Osteocyte (in vitro differentiated cells): ENCODE measurements at places on chromosomes 2 and 18.

DNA sequence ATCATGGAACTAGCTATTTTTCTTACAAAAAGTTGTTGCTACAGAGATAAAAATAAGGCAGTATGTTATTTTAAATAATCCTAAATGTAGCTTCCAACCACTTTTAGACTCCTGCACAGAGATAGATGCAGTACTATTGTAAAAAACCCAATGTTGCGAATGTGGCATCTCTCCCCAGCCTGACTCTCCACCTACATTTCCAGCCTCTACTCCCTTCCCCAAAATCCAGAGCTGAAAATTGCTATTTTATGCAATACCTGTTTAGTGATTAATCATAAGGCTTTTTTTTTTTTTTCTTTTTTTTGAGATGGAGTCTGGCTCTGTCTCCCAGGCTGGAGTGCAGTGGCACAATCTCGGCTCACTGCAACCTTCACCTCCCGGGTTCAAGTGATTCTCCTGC, 39.4 kb downstream of the SPRED2 start:
- no peak overlapping the region for H3K27ac ChIP-seq
- H3K4me1 ChIP-seq = peaks cover 63% of the 10 kb centered on the region
- no peak overlapping the region for H3K4me3 ChIP-seq
- H3K36me3 ChIP-seq = peaks cover 9% of the 10 kb centered on the region
- no peaks in the 10 kb centered on the region for H3K27me3 ChIP-seq
- no peak for DNase-seq

DNA sequence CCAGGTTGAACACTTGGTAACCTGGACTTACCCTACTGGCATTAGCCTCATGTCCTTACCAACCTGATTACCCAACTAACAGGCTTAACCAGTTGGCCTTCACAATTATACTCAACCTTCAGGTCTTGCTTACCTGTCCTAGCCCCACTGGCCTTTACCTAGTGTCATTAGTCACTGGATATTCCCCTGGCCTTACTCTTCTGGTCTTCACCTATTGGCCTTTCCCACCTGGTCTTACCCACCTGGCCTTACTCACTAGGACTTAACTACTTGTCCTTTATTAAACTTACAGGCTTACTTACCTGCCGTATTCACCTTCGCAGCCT, 131.1 kb upstream of the ZSWIM2 start:
- H3K27ac ChIP-seq = no peak overlapping the region
- no peaks in the 10 kb centered on the region for H3K36me3 ChIP-seq
- H3K4me3 ChIP-seq = no peak overlapping the region
- DNase-seq = peak; percentile 13
- H3K4me1 ChIP-seq = no peaks in the 10 kb centered on the region

DNA sequence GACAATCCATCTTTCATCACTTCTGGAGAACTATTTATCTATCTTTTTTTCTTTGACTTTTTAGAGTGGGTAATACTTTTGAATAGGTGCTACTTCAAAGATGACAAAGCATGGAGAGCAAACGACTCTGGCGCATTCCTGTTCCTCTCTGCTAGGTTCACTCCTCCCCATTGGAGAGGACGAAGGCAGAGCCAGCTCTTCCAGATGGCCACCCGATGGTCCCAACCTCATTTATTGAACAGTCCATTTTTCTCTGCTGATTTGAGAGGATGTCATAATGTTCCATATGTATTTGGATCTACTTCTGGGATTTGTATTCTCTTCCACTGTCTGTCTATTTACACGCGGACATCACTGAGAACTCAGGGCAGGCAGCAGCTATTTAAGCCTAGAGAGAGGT, 284.3 kb upstream of the CXCR4 start:
- no peaks in the 10 kb centered on the region for H3K36me3 ChIP-seq
- H3K4me3 ChIP-seq = no peak overlapping the region
- H3K27me3 ChIP-seq = no peaks in the 10 kb centered on the region
- H3K27ac ChIP-seq = no peak overlapping the region
- no peak for DNase-seq
- no peaks in the 10 kb centered on the region for H3K4me1 ChIP-seq

DNA sequence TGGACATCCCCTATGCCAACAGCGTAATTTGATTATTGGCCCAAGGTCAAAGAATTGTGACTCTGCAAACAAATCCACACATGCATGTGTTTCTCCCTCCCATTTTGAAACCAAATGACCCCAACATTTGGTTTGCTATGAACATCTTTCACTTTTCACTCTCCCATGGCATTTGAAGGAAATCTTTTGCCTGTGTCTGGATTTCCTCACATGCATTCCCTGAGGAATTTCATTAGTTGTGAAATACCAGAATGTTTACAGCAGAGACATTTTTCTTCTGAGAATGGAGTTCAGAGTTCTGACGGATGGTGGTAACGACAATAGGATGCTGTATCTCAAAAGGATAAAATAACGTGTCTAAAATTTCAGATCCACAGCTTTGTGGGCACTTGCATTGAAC, 60.3 kb upstream of the LMAN1 start:
- H3K27me3 ChIP-seq = peaks cover 2% of the 10 kb centered on the region
- H3K27ac ChIP-seq = no peak overlapping the region
- H3K4me1 ChIP-seq = peaks cover 10% of the 10 kb centered on the region
- DNase-seq = peak; percentile 0

DNA sequence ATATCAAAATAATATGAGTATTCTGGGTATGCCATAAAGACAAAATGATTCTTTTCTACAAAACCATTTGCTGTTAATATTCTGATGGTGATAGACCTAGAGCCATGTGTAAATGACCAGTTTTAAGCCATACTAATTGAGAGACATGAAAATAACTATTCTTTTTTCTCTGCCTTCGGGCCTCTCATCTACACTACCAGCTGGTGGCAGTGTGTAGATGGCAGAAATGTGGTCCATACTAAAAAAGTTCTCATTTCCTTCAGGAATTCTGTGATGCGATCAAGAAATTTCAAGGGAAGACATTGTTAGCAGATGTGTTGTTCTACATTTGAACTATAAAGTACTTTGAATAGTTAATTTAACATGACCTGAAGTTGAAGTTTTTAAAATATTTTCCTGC, 485.2 kb downstream of the TRIB2 start:
- no peak overlapping the region for H3K4me3 ChIP-seq
- no peaks in the 10 kb centered on the region for H3K36me3 ChIP-seq
- peaks cover 4% of the 10 kb centered on the region for H3K27me3 ChIP-seq
- no peaks in the 10 kb centered on the region for H3K4me1 ChIP-seq
- DNase-seq = no peak

DNA sequence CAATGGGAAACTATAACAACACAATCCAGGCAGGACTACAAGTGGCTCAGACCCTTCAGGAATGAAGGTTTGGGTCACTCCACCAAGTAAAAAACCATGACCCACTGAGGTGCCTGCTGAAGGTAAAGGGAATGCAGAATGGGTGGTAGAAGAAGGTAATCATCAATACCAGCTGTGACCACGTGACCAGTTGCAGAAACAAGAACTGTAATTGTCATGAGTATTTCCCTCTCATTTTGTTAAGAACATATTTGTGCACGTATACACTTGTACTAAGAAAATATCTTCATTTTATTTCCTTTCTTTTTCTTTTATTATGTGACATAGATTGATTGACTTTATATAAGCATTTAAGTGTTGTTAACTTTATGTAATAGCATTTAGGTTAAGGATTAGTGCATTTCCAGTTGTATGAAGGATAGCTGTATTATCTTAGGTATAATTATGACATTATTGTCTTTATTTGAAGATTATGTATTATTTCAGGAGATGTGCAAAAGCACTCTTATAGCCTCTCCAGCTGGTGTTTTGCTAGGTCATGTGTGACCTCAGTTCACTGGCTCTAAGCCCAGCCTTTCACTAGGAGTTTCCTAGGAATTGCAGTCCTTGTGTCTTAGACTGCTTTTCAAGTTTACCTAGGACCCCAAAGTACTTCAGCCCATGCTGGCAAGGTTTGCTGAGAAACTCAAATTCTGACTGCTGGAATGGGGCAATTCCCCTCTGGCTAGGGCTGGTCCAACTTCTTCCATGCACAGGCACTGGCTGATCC, 125.7 kb upstream of the DPP10 start:
- no peaks in the 10 kb centered on the region for H3K36me3 ChIP-seq
- H3K4me3 ChIP-seq = no peak overlapping the region
- H3K4me1 ChIP-seq = no peaks in the 10 kb centered on the region
- DNase-seq = no peak

- H3K36me3 ChIP-seq = no peaks in the 10 kb centered on the region
- H3K4me3 ChIP-seq = no peak overlapping the region
- H3K4me1 ChIP-seq = no peaks in the 10 kb centered on the region
- no peaks in the 10 kb centered on the region for H3K27me3 ChIP-seq
These were observed 199.7 kb downstream of the PID1 start for GRCh38 chr2:229071292-229071976.

DNA sequence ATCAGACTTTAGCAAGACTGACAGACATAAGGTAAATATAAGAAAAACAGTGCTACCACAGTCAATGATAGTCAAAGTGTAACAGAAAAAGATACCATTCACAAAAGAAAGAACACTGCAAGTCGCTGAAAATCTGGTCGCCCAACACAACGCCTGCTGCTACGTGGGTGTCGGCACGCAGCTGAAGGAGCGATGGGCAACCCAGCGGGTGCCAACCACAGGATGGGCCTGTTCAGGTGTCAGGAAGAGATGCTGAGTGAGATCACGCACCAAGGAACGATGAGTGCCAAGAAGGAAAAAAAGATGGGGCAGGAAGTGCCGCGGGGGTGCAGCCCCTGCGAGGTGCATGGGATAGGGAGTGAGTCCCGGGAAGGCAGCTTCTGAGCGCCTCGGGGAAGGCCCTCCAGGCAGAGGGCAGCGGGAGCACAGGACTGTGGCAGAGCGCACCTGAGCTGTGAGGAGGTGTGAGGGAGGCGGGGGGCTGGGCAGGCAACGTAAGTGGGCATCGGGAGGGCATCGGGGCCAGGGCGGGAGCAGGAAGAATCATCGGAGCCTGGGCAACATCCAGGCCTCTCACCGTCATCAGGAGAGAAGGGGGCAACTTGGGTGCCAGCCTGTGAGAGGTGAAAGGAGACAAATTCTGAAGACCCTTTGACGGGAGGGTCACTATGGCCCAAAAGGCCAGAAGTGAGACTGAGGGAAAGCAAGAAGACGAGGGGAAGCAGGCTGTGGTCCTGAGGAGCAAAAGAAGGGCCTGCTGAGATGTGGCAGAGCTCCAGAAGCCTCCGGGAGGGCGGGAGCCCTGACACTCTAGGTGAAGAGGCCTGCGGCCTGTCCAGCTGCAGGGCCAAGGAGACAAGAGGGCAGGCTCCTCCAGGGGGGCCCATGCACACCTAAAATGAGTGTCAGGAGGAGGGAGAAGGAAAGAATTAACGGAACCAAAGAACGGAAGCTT, 14.8 kb upstream of the MTERF4 start:
- H3K4me1 ChIP-seq = no peaks in the 10 kb centered on the region
- H3K36me3 ChIP-seq = peaks cover 18% of the 10 kb centered on the region
- no peak overlapping the region for H3K4me3 ChIP-seq

GRCh38 chr2:69138793-69139459, 125.9 kb downstream of the ANTXR1 start:
- H3K36me3 ChIP-seq = peaks cover 12% of the 10 kb centered on the region
- peaks cover 62% of the 10 kb centered on the region for H3K4me1 ChIP-seq
- H3K4me3 ChIP-seq = peak overlapping the region; percentile 30
- H3K27me3 ChIP-seq = no peaks in the 10 kb centered on the region
- DNase-seq = no peak

DNA sequence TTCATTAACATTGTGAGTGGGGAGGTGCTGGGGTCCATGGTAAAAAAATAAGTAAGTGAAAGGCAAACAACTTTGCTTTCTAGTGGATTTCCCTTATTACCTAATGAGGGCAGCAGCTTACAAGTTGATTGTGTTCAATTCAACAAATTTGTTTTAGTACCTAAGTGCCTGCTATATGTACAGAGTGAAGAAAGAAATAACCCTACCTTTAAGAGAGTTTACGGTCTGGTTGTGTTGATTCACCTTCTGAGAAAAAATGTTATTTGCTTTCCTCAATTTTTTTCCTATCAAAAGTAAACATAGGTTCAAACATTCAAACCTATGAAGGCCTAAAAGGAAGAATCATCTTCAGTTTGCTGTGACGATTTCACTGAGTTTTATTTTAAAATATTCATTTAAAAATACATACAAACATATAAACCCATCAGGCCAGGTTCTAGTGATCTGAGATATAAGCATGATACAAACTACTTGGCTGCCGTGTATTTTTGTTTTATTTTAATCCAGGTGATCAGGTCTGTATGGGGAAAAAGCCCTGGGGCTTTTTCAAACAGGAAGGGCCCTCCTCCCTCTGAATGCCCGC, 1.5 kb upstream of the SPTBN1 start:
- no peaks in the 10 kb centered on the region for H3K36me3 ChIP-seq
- DNase-seq = no peak
- H3K27me3 ChIP-seq = no peaks in the 10 kb centered on the region
- peaks cover 28% of the 10 kb centered on the region for H3K4me1 ChIP-seq
- H3K4me3 ChIP-seq = peak overlapping the region; percentile 82

DNA sequence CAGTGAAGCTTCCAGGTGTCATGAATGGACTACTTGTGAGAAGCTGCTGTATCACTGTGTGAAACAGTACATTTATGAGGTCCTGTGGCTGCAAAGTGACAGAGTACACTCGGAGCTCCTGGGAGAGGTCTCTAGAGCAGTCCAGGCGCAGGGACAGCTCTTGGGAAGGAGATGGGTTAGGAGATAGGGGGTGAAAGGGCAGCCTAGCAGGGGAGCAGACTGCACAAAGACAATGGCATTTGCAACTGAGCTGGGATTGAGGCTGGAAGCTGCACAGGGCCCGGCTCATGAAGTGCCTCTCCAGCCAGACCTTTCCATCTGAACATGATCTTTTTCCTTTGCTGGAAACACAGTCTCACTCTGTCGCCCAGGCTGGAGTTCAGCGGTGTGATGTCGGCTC, 83.6 kb downstream of the RHOB start:
- no peak overlapping the region for H3K4me3 ChIP-seq
- H3K4me1 ChIP-seq = peaks cover 30% of the 10 kb centered on the region
- no peaks in the 10 kb centered on the region for H3K36me3 ChIP-seq

GRCh38 chr2:189639007-189639609, 22.2 kb upstream of the ASNSD1 start:
- no peak overlapping the region for H3K27ac ChIP-seq
- DNase-seq = no peak
- H3K36me3 ChIP-seq = no peaks in the 10 kb centered on the region
- H3K4me1 ChIP-seq = no peaks in the 10 kb centered on the region

DNA sequence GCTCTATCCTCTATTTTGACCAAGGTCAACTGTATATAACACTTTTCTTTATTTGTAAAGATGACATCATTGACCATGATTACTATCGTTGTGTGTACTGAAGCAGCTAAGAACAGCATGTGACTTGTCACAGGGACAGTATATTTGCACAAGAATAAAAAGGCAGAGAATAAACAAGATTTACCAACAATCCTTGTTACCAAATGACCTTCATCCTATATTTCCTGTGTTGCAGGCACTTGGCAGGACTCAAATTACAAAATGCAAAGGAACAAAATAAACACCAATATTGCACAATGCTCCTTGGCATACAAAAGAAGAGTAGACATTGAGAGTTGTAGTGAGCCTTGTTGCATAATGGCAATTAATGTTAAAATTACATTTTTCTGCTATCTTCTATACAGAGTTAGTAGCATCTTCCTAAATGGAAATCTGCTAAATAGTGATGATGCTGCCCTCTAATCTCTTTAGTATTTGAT, 61.8 kb downstream of the RFTN2 start:
- no peak for DNase-seq
- no peak overlapping the region for H3K27ac ChIP-seq
- H3K4me3 ChIP-seq = no peak overlapping the region
- peaks cover 65% of the 10 kb centered on the region for H3K36me3 ChIP-seq
- no peaks in the 10 kb centered on the region for H3K27me3 ChIP-seq
